ENCODE measurements at places on chromosomes 6 and 20.
A peak's percentile ranks its signal among the peaks of the same experiment; 100 is the strongest.

DNA sequence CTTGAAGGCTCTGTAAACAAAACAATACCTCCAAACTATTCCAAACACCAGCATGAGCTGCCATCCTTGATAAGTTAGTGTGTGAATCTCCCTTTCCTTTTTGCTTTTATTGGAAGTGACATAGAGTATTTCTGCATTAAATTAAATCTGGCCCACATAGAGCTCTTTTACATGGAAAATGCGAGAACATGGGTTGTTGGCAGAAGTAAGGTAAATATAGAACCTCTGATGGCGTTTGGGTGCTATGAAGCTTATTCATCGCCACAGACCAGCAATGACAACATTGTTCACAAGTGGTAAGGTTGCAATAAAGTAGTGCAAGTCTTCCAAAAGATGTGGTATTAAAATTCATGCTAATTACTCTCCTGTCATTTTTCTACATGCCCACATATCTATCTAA, 445.8 kb upstream of the JAG1 start:
- no peak for DNase-seq

DNA sequence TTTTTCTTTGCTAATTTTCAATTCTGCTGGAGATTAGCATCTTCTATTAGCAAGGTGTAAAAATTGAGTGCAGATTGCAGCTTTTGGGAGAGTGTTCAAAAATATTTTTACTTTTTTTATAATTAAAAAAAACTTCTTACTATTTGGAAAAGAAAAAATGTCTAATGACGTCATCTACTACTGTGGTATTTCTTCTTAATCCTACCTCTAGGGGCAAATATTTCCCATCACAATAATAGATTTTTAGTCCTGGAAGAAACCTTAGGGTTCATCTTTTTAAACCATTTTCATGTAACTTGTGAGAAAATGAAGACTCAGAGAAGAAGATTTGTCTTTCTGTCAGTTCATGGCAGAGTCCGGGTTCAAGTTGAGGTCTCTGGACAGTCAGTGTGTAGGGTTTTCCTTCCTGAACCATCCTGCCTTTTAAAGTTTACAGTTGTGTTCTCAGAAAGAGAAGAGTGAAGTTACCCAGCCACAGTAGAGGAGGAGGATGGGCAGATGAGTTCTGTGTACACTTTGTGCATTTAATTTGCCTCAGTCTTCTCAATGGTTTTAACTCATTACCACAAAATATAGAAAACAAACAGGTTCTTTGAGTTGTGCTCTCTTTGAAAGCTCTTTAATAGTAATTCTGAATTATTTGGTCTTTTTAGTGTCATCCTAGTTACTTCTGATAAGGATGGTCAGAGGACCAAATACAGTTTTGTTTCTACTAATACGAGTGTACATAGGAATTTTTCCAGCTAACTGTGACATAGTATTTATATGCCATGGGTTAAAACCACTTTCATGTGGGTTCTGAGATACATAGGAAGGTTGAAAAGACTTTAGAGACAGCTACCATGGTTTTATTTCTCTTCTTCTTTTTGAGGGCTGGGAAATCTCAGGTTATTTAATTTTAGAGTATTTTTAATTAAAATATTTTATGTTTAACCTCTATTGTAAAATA, 184.7 kb downstream of the CDKAL1 start:
- no peak for DNase-seq

GRCh38 chr20:37821696-37822095, 81.2 kb upstream of the VSTM2L start:
- peak; percentile 27 for DNase-seq

DNA sequence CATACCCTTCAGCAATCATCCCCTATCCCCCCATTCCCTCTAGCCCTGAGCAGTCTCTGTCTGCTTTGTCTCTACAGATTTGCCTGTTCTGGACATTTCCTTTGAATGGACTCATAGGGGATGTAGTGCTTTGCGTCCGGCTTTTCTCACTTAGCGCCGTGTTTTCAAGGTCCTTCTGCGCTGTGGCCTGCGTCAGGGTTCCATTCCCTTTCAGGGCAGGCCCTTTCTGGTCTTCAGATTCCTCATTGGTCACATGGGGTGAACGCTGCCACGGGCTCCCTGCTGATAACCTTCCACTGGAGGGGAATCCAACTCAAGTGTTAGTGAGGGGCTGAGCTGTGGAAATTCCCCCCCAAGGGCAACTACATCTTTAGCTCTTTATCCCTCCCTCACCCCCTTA, 36.4 kb upstream of the APCDD1L start:
- DNase-seq: no peak

DNA sequence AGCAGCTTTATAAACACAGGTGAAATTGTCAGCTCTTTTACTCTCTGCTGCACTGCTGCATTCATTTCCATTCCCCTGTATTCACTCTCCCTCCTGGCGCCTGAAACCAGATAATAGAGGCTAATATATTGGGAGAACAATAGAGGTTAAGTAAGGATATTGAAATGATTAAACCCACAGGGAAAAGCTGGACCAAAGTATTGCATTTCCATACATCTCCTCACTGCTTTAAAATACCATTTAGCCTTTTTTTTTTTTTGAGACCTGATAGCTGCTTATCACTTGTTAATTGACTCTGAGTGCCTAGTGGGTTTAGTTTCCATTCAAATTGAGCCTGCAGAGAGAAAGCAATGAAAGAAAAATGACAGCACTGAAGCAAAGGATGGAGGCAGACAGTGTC, 540.5 kb upstream of the IMPG1 start:
- no peak for DNase-seq
